ENCODE measurements at places on chromosomes 4 and X.

- DNase-seq, result no peak
Measured at GRCh38 chr4:152424977-152425376, 110.9 kb downstream of the FBXW7 start.

- no peak for DNase-seq
Measured at GRCh38 chrX:48989483-48989882, 12.6 kb downstream of the GRIPAP1 start.

- no peak for DNase-seq
Measured at GRCh38 chrX:15918003-15918402, 63.4 kb upstream of the AP1S2 start.

- DNase-seq, result no peak
Measured at GRCh38 chr4:117385526-117385925, 300.1 kb upstream of the TRAM1L1 start.

DNA sequence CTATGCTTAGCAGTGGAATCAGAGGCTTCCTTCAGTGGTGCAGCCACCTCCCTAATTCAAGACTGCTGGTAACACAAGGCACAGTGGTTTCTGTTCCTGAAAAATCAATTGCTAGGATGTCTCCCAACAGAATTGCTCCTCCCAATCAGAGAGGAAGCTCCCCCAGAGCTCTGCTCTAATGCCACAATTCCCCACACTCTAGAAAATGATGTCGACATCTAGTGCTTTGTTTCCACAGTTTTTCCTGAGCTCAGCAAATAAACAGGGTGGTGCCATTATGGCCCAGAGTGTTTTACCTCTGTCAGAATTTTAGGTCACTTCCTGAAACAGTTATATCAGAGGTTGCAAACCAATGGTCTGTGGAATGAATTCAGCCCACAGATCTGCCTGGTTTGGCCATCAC is 24.7 kb downstream of the TAB3 start:
- no peak for DNase-seq

- DNase-seq, result no peak
Measured at GRCh38 chr4:94758141-94758699, 465 bp downstream of the BMPR1B start.

All from T-helper 17 cell (primary cell).